Endothelial cell (in vitro differentiated cells): ENCODE measurements at places on chromosomes 4 and X. TPM values are rescaled to one million over a fixed set of nuclear protein-coding genes. Genes with fewer than 3 reads are reported as not detected.

The NEUROG2 gene
- total RNA-seq = not detected

The SSX4 gene
- not detected for total RNA-seq

GRCh38 chr4:159145992-159146330, 43.1 kb downstream of the RAPGEF2 start:
- DNase-seq = no peak

The HSFX3 gene
- total RNA-seq = not detected

DNA sequence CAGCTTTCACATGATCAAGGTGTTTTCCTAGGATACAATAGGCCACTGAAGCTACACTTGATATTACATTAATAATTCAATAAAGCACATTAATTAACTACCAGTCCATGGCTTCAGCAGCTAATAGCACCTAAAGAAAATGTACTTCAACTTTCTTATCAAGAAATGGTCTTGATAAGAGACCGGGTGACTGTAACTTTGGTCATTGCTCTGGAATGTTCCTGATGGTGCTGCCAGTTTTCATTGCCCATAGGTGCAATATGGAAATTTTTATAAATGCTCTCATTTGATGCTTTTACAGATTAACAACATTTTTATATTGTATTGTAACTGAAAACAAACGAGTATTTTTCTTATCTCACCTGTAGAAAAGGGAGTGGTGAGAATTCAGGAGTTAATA, 165.4 kb downstream of the SHROOM3 start:
- DNase-seq = no peak
